ENCODE measurements at places on chromosomes 5 and 9.

GRCh38 chr5:402615-403359 is 40.2 kb upstream of the EXOC3 start:
- DNase-seq: peak; percentile 9

DNA sequence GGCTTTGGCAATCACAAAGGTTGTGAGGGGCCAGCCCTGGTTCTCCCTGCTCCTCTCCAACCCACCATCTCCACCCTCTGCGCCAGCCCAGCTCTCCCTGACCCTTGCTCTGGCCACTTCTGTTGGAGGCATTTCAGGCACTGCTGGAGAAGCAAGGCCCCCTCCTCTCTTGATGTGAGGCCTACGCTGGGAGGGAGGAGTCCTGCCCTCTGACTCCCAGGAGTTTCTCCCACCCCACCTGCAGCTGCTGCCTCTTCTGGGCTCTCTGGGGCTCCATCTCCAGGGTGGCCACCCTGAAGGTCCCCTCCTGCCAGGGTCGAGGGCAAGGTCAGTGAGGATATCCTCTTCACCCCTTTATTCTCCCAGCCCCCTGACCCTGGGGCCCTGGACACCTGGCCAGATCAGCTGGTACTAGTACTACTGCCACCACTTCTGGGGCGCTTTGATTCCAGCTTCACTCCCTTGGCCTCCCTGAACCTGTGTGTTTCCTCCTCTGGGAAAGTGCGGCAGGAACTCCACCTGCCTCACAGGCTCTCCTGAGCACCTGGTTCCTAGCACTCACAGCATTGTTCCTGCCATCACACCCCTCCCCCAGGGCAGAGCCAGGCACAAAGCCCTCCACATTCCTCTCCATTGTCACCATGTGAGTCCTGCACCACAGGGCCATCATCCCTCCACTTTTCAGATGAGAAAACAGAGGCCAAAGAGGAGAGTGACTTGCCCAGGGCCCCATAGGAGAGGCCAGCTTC is 23.8 kb upstream of the TDRD7 start:
- no peak for DNase-seq

GRCh38 chr5:66242050-66242715 is 98.1 kb downstream of the SREK1 start:
- no peak for DNase-seq

GRCh38 chr5:43396762-43397304 is 15.4 kb downstream of the CCL28 start:
- peak; percentile 50 for DNase-seq

DNA sequence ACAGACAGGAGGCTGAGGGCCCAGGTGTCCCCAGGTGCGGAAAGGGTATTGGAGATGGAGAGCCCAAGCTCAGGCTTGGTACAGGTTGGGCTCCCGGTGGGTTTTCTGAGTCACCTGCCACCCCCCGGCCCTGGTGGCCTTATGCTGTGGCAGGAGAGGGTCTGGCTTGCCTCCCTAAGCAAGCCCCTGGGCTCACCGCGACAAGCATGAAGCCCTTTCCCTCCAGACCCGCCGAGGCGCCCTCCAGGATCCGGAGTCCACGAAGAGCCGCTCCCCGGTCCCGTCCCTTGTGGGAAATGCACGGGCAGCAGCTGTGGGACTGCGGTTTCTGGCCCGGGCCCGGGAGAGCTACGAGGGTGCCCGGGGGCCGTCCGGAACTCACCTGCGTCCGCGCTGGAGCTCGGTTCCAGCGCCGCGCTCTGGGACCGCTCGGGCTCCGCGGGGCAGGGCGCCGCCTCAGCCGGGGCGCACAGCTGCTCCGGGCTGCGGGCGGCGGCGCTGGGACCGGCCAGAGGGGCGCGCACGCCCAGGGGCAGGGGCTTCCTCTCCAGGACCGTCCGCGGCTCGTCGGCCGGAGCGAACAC is 757 bp downstream of the SAPCD2 start:
- no peak for DNase-seq

- DNase-seq: no peak
Measured at GRCh38 chr5:97968346-97968745, 785.3 kb upstream of the RIOK2 start.

GRCh38 chr9:87696641-87697040 is 29.3 kb upstream of the CTSL start:
- no peak for DNase-seq

GRCh38 chr9:131874447-131874846 is 134.6 kb upstream of the RAPGEF1 start:
- DNase-seq: no peak

Data from mucosa of gallbladder (tissue), 1 donor.